ENCODE measurements at places on chromosomes 6 and 20.

DNA sequence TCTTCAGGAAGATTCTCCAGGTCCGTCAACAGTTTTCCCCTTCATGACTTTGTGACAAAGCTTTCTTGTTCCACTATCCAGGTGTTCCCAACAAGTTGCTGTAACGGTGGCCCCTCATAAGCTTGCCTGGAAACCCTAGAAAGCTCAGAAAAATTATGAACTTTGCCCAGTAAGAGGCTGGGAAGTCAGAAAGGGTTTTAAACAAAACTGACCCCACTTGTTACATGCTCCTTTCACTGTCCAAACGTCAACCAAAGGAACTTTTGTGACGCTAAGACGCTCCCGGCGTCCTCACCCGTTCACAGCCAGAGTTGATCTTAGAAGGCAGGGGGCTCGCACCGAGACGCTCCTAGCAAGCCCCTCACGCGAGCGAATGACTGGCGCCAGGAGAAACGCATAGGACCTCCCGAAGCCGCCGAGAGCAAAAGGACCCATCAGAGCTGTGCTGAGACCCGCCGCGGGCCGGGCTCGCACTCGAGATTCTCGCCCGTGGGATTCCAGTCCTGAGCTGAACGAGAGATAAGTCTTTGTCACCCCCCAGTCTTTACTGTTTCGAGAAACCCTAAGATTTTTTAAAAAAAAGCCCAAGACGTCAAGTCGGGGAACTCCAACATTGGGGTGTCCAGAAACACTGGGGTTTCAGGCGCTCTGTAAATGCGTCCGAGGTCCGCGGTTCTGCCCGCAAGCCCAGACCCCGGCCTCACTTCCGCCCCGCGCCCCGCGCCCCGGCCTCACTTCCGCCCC is 544 bp upstream of the ACAT2 start:
- no peak for DNase-seq

- DNase-seq: no peak
Observed at GRCh38 chr6:53770780-53771249, 24.0 kb upstream of the LRRC1 start.

- DNase-seq: no peak
Observed at GRCh38 chr6:155038527-155038926, 43.4 kb downstream of the TIAM2 start.

GRCh38 chr6:38806271-38806670 is 91.2 kb downstream of the DNAH8 start:
- no peak for DNase-seq

DNA sequence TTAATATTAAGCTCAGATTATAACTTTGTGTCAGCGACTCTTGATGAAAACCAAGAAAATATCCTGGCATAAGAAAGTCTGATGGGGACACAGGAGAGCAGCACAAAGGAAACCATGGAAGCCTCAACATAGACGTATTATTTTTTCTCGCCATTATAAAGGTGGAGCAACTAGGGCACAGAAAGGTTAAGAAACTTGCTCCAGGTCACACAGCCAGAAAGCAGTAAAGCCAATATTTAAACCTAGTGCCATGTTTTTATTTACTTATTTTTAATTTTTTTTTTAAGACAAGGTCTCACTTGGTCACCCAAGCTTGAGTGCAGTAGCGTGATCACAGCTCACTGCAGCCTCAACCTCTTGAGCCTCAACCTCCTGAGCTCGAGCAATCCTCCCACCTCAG is 259.3 kb downstream of the PREX1 start:
- DNase-seq: no peak

- DNase-seq: peak; percentile 13
Observed at GRCh38 chr6:28488916-28489365, 26.7 kb downstream of the GPX6 start.

DNA sequence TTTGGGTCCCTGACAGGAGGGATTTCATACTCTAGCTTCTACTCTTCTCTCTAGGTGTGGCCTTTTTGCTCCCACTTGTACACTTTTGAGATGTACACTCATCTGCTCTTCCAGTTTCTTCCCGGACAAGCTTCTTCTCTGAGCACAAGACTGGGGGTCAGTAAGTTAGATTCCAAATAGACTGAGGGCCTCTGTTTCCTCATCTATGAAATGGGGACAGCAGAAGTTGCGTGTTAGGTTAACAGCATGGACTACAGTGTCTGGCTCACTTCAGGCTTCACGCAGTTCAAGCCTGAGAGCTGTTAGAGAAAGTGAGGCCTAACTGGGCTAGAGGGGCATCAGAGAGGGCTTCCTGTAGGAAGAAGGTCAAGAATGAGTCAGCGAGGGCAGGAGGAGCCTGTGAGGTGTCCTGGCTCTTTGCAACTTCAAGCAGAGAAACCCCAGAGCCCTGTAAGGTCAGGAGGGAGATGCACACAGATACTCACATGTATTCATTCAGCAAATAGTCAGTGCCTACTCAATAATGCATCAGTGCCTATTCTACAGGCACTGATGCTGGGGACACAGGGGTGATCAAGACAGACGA is 20.6 kb downstream of the XKR7 start:
- DNase-seq: no peak

GRCh38 chr6:44735630-44735963 is 348.1 kb downstream of the CDC5L start:
- no peak for DNase-seq

GRCh38 chr6:76330031-76330430 is 257.6 kb upstream of the IMPG1 start:
- DNase-seq: no peak

- DNase-seq: no peak
Observed at GRCh38 chr6:105112577-105112976, 67.2 kb downstream of the POPDC3 start.

- no peak for DNase-seq
Observed at GRCh38 chr6:149176971-149177667, 140.4 kb upstream of the TAB2 start.

DNA sequence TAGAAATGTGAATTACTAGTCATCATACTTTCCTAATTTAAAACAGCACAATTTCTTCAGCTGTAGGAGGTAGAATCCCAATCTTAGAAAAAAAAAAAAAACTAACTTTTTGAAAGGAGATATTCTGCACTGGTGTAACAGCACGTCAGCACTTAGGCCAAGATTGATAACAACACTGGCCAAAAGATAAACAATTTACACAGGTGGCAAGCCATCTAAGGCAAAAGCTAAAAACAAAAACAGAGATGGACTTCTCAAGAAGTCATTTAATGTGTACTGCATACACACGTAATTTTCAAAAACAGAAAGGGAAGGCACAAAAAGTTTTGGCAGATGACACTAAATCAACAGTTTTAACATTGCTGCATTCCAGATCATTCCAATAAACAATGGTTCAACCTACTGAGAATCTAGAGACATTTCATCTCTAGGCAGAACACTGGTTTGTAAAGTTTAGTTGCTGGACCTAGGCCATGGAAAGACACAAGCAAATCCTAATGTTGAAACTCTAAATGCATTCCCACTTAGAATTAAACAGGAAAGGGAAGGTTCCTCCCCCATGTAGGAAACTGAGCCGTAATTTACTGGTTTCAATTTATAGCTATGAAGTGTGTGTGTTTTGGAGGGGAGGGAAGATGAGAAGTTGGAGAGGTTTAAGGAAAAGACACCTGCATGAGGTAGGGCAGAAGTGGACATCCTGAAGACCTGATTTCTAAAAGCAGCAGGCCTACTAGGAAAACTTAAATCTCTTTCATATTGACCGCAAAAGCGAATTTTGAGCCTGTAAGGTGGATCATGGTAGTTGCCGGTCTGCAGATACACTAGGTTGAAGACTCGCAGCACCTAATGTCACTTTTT is 1.3 kb downstream of the GCLC start:
- no peak for DNase-seq

DNA sequence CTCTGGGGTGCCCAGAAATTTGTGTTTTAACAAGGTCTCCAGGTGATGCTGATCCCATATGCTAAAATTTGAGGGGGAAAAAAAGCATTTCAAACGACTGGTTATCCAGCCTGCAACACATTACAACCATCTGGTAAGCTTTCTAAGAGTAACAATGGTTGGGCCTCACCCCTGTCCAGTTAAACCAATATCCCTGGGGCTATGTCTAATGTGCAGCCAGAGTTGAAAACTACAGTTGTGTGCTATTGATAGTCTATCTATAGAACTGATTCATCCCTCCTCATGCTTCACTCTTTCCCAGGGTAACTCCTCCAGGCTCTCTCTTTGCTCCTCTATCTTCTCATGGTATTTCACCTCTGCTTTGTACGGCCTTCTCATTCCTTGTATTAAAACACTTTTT is 458.3 kb downstream of the MMUT start:
- no peak for DNase-seq

DNA sequence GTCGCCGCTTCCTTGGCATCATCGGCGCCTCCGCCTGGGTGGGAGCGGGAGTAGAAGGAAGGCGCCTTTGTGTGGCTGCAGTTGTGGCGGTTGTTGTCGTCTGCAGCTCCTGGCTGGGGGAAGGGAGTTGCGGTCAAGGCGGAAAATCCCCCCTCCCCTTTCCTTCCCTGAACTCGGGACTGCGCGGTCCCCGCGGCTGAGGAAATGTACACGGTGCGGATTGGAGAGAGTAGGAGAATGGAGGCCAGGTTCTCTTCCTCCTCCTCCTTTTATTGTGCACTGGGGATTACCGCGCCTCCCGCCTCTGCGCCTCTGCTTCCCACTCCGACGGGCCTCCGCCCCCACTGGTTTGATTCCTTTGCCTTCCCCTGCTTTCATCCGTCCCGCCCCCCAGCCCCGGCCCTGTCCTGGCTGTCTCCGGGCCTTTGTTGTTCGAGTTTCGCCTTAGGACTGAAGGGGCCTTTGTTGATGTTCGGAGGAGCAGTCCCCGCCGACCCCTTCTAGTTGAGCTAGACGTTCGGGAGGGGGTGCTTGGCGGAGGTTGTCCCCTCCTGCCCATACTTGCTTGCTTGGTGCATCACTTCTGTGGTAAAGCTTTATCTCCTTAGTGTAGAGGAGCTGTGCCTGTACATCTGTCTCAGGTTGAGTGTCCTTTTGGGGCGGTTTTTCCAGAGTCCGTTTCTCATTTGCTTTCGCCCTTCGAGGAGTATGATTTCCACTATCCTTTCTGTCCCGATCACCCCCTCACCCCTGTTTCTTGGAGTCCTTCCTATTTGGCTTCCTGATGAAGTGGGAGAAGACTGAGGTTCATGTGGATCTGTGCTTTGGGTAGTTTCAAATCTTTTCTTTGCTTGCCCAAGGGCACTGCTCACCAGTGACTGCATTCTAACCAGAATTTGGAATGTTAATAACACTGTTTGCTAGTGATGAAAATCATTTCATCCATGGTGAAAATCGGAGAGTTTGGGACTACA is 764 bp downstream of the ZNF292 start:
- DNase-seq: peak; percentile 28

DNA sequence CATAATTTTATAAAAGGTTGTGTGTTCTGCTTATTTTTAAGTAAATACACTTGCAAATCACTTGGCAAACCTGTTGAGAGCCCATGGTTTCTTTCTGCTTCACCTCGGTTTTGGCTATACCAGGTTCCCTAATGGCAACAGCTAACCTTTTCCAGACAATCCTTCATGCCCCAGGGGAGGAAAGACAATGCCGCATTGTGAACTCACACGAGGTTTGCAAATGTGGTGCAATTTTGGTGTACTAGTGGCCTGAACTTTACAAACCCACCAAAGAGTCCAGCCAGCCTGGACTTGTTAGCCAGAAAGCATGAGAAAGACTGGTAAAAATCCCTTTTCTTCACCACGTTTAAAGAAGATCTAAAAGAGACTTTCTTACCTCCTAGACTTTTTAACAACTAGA is 84.8 kb upstream of the SOX4 start:
- no peak for DNase-seq

DNA sequence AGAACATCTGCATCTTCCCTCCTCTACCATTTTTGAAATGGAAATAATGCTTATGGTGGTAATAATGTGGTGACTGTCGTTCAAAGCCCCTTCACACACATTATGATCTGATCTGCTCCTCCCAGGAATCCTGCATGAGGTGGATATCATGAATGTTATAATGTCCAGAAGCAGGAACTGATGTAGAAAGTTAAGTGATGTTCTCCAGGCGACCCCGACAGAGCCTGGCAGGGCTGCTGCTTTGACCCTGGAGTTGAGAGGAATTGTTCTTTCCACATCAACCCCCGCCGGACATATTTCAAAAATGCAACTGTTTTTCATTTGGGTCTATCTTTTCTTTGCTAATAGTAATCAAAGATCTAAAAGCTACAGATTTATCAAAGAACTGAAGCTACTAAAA is 131.6 kb downstream of the GMPR start:
- DNase-seq: no peak

DNA sequence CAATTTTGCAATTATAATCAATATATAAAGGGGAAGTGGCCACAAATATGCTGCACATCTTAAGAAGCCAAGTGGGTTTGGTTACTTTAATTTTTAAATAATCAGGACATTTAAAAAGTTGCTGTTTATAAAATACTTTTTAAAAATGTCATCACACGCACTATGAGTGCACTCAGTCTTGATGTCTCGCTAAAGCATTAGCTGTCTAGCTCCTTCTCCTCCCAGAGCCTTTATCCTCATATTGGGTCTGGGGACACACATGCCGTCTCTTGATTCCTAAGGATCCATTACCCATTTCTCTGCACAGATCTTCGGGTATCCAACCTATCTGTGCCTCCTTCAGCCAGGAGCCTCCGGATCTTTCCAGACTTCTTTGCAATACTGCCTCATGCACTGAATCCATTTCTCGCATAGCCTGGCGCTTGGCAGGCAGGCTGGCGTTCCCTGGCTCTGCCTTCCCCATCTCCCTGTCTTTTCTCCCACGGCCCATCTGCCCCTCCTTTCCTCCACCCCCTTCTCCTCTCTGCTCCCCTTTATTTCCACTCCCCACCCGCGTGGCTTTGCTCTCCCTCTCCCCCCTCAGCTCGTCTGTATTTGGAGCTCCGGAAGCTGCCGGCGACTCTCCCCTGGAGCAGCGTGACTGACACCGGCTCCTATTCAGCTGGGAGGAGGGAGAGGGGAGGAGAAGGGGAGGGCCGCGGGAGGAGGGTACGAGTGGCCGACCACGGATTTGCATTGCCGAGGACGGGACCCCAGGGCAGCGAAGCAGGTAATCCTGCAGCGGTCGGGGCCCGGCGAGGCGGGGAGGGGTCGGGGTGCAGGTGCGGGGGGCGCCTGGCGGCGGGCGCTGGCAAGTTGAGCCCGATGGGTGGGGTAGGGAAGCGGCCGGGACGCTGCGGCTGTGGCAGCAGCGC is at the start of gene CAP2:
Gene CAP2, plus strand, starts transcription at position 618 of the 914 bp plus-strand sequence. CDS start 27,961 bp downstream, outside the sequence.
- no peak for DNase-seq

DNA sequence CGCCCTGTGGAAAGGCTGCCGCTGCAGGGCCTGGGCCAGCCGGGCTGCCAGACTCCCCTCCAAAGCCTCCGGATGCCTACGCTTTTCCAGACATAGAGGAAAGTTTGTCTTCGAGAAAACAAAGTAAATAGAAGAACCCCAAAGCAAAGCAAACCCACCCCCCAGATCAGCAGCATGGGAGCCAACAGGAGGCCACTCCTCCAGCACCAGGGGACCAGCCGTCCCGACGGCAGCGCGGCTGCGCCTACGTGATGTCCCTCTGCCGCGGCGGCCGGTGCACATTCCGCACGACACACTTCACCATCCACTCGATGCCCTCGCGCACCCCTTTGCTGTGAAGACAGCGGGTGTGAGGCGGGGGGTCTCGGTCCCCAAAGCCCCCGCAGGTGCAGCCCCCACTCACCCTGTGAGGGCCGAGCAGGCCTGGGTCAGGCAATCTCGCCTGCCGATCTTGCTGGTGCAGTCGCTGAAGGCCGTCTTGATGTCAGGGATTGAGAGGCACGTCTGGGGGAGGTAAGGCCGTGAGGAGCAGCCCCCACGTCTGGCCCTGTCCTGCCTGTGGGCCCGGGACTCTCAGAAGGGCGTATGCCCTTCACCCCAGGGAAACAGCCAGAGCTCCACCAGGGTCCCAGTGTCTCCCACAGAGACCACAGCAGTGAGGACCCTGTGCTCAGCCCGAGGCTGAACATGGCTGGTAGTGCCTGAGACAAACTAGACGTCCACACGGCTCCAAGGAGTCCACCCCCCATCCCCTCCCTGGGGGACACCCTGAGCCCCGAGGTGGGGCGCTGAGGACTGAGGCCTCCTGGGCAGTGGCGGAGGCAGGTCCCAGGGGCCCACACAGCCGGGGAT is 4.0 kb downstream of the TNFRSF6B start:
- DNase-seq: no peak

Data from stimulated activated CD4-positive, alpha-beta T cell treated with anti-CD3 and anti-CD28 coated beads, Interleukin-12 subunit alpha, Interleukin-12 subunit beta, amount 100 ng/mL, for 24 hours (primary cell).